ENCODE measurements at places on chromosomes 11 and 22.

- DNase-seq, result peak; percentile 17
Observed at GRCh38 chr22:43262990-43263644, 76.2 kb upstream of the TTLL12 start.

GRCh38 chr22:37222440-37222971 is 10.2 kb upstream of the SSTR3 start:
- DNase-seq, result peak; percentile 37

GRCh38 chr11:133081020-133081419 is 451.3 kb downstream of the OPCML start:
- DNase-seq, result no peak

DNA sequence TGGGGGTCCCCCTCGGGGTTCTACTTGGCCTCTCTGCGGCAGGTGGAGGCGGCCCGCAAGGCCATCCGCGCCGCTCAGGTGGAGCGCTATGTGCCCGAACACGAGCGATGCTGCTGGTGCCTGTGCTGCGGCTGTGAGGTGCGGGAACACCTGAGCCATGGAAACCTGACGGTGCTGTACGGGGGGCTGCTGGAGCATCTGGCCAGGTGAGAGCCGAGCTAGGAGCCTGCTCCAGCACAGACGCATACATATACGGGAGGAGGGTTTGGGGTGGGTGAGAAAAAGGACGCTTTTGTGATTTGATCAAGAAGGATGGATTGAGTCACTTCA is 415 bp downstream of the CENATAC start:
- DNase-seq, result no peak

DNA sequence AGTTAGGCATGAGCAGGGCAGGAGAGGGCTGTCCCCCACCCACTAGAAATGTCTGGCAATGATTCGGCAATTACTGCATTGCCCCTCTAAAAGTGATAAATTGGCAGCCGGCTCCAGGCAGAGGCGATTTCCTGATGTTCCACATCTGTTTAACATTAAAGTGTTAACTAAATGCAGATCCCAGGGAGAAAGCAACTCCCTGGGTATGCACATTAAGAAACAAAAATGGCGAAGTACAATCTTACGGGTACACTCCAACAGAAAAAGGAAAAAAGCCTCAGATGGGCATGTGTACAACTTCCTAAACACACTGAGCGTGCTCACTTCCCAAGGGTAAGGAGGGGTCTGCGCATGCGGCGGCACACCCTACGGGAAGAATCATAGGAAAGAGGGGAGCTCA is 314.4 kb downstream of the CASP12 start:
- DNase-seq, result no peak

- no peak for DNase-seq
Observed at GRCh38 chr22:33903012-33903411, 17.3 kb downstream of the LARGE1 start.

- DNase-seq, result no peak
Observed at GRCh38 chr22:39598017-39598965, 27.7 kb downstream of the CACNA1I start.

DNA sequence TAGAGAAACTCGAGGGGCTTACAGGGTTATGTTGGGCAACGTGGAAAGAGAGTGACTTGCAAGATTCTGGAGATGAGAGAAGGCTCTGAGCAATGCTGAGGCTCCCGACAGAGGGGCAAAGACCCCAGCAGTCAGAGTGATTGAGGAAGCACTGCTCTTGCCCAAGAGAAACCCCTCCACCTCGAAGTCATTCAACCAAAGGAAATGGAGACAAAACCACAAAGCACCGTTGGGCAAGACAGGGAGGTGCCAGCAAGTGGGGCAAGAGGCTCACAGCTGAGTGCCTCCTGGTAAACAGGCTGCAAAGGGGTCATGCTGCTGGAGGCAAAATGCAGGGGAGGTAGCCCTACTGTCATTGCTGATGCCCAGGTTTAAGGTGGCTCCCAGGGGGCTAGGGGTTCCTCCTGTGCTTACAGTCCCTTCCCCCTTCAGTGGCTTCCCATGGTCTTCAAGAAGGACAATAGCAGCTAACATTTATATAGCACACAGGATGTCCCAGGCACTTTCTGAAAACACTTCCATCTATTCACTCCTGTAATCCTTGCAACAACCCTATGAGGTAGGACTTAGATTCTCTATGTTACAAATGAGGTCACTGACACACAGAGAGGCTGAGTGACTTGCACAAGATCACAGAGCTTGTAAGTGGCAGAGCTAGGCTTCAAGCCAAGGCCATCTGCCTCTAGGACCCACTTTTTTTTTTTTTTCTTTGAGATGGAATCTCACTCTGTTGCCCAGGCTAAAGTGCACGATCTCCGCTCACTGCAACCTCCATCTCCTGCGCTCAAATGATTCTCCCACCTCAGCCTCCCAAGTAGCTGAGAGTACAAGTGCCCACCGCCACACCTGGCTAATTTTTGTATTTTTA is 18.1 kb upstream of the MYH9 start:
- peak; percentile 95 for DNase-seq

DNA sequence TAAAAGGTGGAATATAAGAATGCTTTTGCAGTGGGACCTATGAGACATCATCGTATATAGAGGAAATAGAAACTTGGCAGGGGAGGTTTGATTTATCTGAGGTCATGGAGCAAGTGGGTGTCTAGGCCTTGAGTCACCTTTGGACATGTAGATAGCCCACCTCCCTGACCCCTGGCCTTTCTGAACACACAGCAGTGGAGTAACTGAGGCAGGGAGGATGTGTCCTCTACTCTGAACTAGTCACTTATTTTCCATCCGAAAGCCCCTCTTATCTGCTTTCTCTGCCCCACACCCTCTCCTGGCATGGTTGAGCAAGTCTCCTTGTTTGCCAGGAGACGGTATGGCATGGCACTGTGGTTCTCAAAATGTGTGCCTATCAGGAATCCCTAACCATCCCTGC is 7.9 kb downstream of the CD82 start:
- no peak for DNase-seq

GRCh38 chr11:126790550-126791081 is 210.0 kb downstream of the KIRREL3 start:
- DNase-seq, result no peak

- no peak for DNase-seq
Observed at GRCh38 chr11:77111277-77111676, 8.6 kb downstream of the OMP start.

DNA sequence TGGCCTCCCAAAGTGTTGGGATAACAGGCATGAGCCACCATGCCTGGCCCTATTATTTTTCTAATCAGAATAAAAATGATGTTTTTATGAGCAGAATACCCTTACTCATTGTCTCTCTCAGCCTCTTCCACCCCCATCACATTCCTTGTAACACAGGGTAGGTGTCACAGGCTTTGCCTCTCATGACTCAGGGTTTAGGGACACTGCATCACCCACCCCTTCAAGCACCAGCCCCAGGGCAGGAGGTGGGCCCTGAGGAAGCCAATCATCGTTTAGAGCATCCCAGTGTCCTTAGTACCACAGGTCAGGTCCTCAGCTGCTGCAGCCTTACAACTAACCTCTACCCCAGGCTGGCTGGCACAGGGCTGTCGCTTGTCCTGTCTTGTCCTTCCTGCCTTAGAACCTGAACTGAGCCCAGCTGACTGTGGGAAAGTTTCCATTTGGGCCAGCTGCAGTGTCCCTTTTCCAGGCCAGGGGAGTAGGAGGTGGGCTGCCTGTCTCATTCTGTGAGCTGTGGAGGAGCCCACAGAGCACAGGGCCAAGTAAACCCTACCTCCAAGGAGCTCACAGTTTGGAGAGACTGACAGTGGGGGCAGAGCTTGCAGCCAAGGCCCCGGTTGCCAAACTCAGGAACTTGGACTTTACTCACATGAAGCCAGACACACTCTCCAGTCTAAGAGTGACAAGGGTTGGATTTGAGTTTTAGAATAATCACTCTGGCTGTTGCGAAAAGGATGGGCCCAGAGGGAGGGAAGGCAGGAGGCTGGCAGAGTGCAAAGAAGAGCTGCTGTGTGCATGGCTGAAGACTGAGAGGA is 19.5 kb upstream of the UVRAG start:
- DNase-seq, result no peak
